ENCODE measurements at places on chromosomes 16 and 17.

- no peak for DNase-seq
Observed at GRCh38 chr17:30357476-30357875, 21.3 kb upstream of the CPD start.

GRCh38 chr17:45739786-45740185 lies 44.3 kb upstream of the CRHR1 start:
- no peak for DNase-seq

- DNase-seq: no peak
Observed at GRCh38 chr16:66293207-66293735, 73.2 kb upstream of the CDH5 start.

DNA sequence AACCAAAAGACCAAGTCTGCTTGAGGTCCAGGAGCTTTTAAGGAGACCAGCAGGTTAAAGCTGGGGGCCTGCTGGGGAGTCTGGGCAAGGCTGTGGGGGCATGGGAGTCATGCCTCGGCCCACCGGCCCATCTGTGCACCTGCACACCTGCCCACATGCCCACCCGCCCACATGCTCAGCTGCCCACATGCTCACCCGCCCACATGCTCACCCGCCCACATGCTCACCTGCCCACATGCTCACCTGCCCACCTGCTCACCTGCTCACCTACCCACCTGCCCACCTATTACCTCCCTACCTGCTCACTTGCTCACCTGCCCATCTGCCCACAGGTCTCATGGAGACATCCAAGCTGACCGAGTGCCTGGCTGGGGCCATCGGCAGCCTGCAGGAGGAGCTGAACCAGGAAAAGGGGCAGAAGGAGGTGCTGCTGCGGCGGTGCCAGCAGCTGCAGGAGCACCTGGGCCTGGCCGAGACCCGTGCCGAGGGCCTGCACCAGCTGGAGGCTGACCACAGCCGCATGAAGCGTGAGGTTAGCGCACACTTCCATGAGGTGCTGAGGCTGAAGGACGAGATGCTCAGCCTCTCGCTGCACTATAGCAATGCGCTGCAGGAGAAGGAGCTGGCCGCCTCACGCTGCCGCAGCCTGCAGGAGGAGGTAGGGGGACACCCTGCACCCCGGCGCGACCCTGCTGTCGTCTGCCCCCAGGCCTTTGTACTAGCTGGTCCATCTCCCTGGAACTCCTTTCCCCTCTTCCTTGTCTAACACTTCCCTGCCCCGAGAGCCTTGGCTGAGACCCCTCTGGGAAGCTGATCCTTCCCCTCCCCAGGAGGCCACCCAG lies 14.0 kb downstream of the CARD14 start:
- no peak for DNase-seq

GRCh38 chr16:67397812-67398545 lies 4.7 kb upstream of the TPPP3 start:
- DNase-seq: no peak

DNA sequence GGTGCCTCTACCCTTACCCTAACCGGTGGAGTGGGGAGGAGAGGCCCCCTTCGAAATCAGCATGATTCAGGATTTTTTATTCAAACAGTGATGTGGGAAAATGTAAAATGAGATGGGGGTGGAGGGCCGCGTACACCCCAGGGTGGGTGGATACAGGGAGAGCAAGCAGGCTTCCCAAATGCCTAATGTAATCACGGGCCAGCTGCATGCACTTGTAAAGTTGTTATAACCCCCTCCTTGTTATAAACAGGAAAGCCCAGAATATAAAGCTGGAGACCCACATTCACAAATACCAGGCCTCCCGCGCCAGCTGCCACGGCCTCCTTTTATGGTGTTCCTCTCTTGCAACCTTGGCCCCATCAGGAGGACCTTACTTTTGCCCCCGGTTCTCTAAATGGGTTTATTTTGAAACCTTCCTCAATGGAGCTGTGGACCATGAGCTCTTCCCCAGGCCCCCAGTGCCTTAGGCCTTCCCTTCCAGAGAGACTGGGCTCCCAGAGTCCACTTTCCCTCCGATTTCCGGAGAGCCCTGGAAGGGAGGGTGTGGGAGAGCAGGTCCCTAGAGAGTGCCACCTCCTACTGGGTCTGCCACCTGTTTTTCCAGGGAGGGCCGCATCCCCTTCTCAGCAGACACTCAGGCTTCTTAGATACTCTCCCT lies 906 bp upstream of the FOXL1 start:
- DNase-seq: peak; percentile 53
